ENCODE measurements at places on chromosomes 7 and 10.

GRCh38 chr7:47738563-47739166 lies 156.8 kb upstream of the TNS3 start:
- no peak for DNase-seq

DNA sequence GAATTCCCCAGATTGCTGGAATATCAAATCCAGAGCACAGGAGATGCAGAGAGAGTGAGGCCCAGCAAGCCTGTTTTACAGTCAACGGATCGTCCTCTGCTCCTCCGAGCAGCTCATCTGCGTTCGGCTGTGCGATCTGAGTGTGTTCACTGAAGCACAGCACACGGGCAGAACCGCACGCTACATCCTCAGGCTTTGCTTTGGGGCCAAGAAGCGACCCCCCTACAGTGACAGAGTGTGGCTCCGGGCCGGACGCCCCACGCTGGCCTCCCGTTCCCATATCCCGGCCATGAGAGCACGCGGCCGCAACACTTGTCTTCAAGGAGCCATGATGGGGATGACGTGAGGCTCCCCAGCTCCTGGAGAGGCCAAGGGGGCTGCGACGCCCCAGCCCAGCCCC lies 431.4 kb downstream of the DNAJB6 start:
- DNase-seq: no peak

DNA sequence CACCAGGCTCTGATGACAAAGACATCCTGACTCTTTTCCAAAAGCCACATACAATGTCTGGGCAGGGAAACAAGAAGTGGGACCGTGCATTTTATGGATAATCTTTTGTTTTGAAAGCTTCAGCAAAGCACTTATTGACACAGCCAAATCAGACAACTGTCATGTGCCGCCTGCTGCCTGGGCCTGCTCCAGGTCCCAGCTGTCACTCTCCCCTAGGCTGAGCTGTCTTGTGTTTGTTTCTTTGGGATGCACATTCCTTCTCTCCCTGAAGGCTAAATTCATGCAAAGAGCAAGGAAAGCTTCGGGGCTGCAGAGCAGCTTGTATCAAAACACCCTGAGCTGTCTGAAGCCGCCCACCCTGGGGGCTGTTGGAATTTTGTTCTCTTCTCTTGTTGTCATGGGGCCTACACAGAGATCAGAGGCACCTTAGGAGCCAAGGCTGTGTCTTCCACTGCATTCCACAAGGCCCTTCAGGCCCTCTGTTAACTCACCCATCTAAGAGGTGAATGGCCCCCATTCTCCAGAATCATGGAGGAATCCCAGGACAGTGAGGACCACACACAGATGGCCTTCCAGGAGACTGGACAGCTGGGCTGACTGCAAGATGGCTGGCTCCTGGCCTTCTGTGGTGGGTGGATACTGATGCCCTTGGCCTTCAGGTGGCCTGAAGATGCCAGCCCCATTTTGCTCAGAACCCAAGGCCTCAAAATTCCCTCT lies 17.8 kb upstream of the SLC18A2 start:
- no peak for DNase-seq

DNA sequence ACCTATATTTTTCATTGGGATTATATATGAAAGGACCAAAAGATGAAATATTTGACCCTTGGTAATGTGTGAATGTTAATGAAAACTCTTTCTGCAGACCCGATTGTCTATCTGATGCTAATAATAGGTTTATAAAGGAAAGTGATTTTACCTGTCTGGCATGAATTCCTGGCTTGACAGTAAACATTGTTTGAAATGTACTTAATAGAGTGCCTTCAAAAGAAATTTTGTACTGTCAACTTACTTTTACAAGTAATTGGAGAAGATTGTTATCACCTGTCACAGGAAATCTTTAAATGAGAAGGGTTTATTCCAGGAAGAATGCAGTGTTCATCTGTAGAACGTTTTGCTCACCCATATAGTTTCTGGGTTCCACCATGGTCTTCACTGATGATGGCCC lies 588.2 kb downstream of the INHBA start:
- DNase-seq: no peak
